Stimulated activated CD4-positive, alpha-beta T cell treated with anti-CD3 and anti-CD28 coated beads, Interleukin-15, amount 100 ng/mL, for 24 hours (primary cell): ENCODE measurements at places on chromosomes 16 and 17.
A peak's percentile ranks its signal among the peaks of the same experiment; 100 is the strongest.

- DNase-seq = no peak
Observed at GRCh38 chr17:76543482-76543825, 3.6 kb downstream of the PRCD start.

GRCh38 chr17:51818777-51819176 lies 339.7 kb downstream of the CA10 start:
- DNase-seq = no peak

DNA sequence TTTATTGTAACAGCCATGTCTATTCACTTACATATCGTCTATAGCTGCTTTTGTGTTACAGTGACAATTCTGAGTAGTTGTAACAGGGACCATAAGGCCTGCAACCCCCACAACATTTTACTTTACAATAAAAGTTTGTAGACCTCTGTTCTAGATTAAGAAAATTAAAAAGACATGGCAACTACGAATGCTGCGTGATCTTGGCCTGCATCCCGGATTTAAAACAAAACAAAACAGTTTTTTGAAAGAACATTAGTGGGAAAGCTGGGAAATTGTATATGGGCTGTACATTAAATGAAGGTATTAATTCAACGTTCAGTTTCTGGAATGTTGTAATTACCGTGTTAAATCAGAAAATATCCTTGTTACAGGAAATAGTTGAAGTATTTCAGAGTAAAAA lies 64.1 kb downstream of the RMI2 start:
- DNase-seq = no peak

DNA sequence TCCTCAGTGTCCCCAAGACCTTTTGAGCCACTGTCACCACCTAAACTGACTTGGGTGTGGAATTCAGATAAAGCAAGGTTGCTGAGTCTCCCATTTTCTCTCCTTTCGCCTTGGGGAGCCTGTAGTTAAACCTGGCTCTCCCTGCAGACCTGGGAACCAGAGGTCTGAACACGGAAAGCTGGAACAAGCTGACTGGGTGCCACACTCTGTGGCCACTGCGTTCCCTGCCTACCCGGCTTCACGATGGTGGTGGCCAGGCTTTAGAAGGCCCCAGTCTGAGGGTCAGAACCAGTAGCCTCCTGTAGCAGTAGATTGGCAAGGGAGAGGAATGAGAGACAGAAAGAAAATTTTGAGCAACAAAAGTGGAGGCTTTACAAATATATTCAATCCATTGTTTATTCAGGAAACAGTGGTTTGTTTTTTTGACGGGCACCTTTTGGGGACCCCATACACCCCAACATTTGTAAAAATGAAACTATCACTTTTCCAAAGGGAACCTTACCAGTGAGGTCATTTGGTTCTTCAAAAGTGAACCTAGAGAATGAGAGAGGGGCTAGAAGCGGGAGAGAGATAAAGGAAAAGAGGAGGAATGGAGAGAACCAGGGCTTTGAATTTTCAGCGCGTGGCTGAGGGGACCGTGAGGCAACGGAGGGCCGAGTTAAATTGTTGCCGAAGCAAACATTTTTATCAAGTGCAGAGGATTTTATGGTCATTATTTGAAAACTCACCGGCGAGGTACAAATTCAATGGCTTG lies 1.8 kb upstream of the HOXB8 start:
- DNase-seq = no peak

DNA sequence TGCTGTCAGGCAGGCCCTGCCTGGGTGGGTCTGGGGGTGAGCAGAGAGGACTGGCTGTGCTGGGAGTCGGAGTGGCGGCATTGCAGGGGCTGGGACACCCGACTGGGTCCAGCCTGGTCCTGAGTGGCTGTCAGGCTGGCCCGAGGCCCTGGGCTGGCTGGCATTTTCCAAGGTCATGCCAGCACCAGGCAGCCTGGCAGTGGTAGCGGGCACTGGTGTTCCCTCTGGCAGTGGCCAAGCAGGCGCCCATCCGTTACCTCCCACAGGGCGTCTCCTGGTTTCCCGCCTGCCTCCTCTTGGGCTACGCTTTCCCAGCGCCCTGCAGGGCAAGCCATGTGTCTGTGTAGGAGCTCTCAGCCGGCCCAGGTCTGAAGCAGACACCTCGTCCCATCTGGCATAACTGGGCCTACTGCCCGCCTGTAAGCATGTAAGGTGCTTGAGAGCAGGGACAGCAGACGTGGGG lies 5.7 kb upstream of the PKMYT1 start:
- DNase-seq = no peak

DNA sequence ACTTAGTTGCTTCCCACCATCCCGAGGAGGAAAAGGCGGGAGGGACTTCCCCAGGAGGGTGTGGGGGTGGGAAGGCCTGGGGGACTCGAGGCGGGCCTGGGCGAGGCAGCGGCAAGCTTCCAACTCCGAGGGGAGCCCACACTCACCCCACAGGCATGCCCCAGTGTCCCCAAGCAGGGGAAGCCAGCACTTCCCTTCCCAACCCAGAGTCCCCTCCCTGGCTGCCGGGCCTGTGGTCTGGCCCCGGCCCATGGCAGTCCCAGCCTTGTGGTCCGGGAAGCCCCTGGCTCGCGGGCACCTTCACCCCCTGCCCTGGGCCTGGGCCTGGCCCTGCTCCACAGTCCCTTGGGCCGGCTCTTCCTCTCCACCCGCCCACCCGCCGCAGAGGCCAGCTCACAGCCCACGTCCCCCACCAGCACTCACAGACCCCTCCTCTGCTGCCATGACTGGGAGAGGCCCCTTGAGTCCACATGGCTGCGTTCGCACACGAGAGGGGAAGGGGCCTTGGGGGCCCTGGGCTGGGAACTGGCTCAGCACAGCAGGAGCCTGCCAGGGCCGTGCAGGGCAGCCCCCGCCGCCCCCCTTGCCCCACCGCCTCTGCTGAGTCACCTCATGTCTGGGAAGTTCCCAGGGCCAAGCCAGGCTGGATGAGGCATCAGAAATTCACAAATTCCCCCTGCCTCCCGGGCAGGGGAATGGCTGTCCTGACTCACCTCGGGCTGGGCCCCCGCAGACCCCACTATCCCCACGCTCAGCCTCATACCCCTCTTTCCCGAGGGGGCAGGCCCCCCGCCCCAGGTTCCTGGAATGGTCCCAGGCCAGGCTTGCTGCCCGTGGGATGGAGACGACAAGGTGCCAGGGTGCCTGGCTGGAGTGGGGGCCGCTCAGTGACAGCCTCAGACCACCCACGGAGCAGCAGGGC lies 27.8 kb downstream of the BAHCC1 start:
- DNase-seq = no peak

GRCh38 chr16:81720973-81721906 lies 57.9 kb upstream of the PLCG2 start:
- DNase-seq = no peak

- no peak for DNase-seq
Observed at GRCh38 chr17:57779706-57780105, 34.6 kb upstream of the CCDC182 start.

- DNase-seq = no peak
Observed at GRCh38 chr17:73272906-73273218, 11.2 kb upstream of the CPSF4L start.

- no peak for DNase-seq
Observed at GRCh38 chr17:75008373-75008772, 4.1 kb upstream of the MRPL58 start.

- DNase-seq = peak; percentile 57
Observed at GRCh38 chr17:13002761-13003453, 14.9 kb downstream of the ELAC2 start.

DNA sequence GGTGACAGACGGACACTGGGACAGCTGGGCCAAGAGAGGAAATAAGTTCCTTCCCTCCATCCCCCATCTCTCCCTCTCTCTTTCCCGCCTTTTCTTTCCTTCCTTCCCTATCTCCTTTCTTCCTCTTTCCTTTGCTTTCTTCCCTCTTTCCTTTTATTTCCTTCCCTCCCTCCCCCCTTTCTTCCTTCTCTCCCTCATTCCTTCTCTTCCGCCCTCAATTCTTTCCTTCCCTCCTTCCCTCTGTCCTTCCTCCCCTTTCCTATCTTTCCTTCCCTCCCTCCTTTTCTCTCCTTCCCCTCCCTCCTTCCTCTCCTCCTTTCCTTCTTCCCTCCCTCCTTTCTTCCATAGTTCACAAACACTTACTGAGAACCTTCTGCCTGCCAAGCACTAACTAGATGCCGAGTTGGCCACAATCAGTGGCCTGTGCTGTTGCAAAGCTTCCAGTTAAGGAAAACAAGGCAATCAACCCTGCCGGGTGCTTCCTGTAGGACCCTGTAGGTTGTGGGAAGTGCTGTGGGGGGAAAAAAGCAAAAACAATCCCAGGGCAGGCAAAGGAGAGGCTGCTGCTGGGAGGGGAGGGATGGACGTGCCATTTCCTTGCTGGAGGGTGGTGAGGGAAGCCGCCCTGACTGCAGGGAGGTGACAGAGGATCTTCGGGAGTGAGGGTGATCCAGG lies 31.7 kb downstream of the ABCC6 start:
- no peak for DNase-seq

DNA sequence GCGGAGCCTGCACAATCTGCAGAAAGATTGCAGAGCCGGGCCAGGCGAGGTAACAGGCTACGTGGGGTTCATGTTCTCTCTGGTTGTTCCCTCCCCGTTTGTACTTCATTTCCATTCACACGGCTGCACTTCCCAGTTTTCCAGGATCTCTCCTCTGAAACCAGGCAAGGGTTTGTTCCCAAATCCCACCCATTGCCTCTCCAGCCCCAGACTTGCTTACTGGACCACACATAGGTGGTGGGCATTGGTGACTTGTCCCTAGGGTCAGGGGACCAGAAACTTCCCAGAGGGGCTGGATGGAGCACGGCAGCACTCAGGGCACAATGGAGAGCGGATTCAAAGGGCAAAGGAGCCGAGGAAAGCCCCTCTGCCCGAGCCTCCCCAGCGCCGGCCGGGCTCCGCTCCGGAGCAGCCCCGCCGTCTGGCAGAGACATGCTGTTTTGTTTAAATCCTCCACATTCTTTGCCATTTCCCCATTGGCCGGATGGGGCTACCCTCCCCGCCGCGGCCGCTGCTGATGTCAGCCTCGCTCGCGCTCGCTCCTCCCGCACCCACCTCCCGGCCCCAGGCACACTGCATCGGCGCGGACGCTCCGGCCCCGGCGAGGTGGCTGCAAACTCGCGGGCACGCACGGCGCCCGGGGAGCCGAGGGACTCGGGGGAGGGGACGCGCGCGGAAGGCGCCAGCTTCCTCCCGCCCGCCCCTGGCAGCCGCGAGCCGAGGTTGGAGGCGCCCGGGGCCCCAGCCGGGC lies at the start of gene PITPNC1:
TSS of gene PITPNC1 (plus strand) at position 545 of the 751 bp plus-strand sequence.
- DNase-seq = peak; percentile 92

- DNase-seq = no peak
Observed at GRCh38 chr17:68205808-68206720, 41.8 kb upstream of the AMZ2 start.

DNA sequence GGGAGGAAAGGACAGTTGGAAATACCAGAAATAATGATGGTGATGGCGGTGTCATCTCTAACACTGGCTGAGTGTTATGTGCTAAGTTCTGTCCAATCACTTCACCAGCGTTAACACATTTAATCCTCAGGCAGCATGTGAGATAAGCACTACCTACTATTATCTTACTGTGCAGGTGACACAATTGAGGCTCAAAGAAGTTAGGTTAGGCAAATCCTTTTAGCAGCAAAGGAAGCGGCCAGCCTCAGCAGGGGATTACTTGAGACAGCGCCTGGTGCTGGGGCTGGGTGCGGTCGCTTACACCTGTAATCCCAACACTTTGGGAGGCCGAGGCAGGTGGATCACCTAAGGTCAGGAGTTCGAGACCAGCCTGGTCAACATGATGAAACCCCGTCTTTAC lies 18.7 kb upstream of the DHX8 start:
- no peak for DNase-seq

GRCh38 chr17:7237761-7238419 lies 1.4 kb downstream of the PHF23 start:
- peak; percentile 92 for DNase-seq

GRCh38 chr17:61532826-61533225 lies 58.2 kb downstream of the NACA2 start:
- DNase-seq = no peak

DNA sequence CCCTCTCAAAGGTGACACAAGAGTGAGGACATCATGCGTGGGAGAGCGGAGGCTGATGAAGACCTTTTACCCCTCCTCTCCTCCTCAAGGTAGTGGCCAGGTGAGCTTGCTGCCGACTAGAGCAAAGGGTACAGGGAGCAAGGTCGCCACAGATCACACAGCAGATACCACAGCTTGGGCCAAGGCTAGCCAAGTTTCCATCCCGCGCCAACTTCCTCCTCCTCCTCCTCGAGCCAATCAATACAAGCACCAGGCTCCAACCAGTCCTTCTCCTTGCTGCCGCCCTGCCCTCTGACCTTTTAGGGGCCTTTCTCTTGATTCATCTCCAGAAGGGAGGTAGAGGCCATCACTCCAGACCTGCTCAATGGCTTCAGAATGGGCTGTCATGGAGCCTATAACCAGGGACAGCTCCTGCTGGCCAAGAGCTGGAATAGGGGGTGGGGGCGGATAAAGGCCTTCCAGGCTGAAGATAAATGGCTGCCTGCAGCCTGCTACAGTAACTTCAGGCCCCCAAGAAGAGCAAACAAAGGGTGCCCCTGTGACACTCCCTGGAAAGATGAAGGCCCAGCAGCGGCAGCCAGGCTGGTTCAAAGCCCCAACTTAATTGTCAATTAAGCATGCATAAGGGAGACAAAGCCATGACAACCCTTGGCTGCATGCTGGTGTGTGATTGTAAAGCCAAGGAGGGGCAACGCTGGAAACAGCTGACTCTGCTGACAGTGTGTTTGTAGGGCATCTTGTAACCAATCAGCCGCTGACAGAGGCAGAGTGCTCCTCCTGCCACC lies 17.8 kb downstream of the HNF1B start:
- no peak for DNase-seq

- DNase-seq = no peak
Observed at GRCh38 chr16:81705261-81705660, 73.8 kb upstream of the PLCG2 start.

GRCh38 chr16:47045459-47045858 lies 72.0 kb upstream of the DNAJA2 start:
- no peak for DNase-seq

GRCh38 chr16:84391151-84392030 lies 23.1 kb downstream of the ATP2C2 start:
- no peak for DNase-seq

DNA sequence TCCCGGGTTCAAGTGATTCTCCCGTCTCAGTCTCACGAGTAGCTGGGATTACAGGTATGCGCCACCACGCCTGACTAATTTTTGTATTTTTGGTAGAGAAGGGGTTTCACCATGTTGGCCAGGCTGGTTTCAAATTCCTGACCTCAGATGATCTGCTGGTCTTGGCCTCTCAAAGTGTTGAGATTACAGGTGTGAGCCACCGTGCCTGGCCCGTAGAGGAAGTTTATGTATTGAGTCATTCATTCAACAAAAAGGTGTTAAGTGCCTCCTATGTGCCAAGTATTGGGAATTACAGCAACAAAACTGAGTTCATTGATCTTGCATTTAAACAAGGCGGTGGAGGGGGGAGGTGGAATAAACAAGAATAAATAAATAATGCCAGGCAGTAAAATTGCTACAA lies 10.2 kb upstream of the CNOT1 start:
- no peak for DNase-seq
